Spinal cord (tissue), 10 donors: ENCODE measurements at places on chromosomes 16 and 17.
A peak's percentile ranks its signal among the peaks of the same experiment; 100 is the strongest.

DNA sequence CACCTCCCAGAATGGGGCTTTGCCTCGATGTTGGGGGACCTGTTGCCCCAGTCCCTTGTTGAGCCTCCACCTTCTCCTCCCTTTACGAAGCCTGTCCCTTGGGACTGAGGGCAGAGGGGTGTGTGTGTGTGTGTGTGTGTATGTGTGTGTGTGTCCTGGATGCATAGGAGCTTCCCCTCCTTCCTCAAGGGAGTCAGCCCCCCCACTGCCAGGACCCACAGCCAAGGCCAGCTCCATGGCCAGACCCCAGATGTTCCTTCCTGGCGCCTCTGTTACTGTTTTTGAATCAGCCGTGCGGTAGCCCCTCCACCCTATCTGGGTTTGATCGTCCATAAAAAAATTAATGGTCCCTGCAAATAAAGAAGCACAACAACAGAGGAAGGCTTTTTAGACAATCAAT, 17.7 kb upstream of the DOK4 start:
- H3K4me1 ChIP-seq = peaks cover 27% of the 10 kb centered on the region
- H3K27ac ChIP-seq = no peak overlapping the region
- H3K36me3 ChIP-seq = no peaks in the 10 kb centered on the region
- H3K4me3 ChIP-seq = no peak overlapping the region
- H3K27me3 ChIP-seq = peaks cover 4% of the 10 kb centered on the region

DNA sequence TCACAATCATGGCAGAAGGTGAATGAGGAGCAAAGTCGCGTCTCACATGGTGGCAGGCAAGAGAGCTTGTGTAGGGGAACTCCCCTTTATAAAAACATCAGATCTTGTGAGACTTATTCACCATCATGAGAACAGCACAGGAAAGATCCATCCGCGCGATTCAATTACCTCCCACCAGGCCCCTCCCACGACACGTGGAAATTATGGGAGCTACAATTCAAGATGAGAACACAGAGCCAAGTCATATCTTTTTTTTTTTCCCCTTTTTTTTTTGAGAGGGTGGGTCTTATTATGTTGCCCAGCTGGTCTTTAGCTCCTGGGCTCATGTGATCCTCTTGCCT, 60.0 kb downstream of the RPTOR start:
- peaks cover 10% of the 10 kb centered on the region for H3K4me1 ChIP-seq
- no peaks in the 10 kb centered on the region for H3K27me3 ChIP-seq
- DNase-seq = no peak

GRCh38 chr16:75379911-75380847, 53.1 kb downstream of the CFDP1 start:
- no peaks in the 10 kb centered on the region for H3K36me3 ChIP-seq
- H3K27me3 ChIP-seq = no peaks in the 10 kb centered on the region
- H3K4me1 ChIP-seq = peaks cover 8% of the 10 kb centered on the region
- H3K27ac ChIP-seq = no peak overlapping the region
- DNase-seq = no peak

GRCh38 chr16:68229431-68230175, 6.3 kb downstream of the ESRP2 start:
- peaks cover 6% of the 10 kb centered on the region for H3K27me3 ChIP-seq
- H3K4me3 ChIP-seq = no peak overlapping the region
- peaks cover 26% of the 10 kb centered on the region for H3K36me3 ChIP-seq
- DNase-seq = peak; percentile 12
- no peaks in the 10 kb centered on the region for H3K4me1 ChIP-seq

DNA sequence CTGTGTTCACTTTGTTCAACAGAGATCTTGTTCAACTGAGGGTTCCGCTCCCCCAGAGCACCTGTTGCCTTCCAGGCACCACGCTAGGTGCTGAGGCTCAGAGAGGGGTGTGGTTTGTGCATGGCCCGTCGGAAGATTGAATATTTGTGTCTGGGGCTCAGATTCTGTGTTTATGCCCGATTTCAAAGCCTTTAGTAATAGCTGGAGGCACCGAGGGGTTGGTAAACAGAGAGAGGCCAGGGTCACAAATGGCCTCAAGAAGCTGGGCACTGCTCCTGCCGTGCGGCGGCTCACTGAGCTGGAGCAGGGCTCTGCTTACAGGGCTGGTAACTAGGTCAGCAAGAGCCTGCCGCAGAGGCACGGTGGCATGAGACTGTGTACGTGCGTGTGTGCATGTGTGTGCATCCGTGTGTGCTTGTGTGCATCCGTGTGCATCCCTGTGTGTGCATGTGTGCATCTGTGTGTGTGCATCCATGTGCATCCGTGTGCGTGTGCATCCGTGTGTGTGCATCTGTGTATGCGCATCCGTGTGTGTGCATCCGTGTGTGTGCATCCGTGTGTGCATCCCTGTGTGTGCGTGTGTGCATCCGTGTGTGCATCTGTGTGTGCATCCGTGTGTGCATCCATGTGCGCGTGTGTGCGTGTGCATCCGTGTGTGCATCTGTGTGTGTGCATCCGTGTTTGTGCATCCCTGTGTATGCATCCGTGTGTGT, 5.4 kb downstream of the ITGAE start:
- H3K4me3 ChIP-seq = no peak overlapping the region
- DNase-seq = no peak
- no peaks in the 10 kb centered on the region for H3K27me3 ChIP-seq
- H3K27ac ChIP-seq = no peak overlapping the region

DNA sequence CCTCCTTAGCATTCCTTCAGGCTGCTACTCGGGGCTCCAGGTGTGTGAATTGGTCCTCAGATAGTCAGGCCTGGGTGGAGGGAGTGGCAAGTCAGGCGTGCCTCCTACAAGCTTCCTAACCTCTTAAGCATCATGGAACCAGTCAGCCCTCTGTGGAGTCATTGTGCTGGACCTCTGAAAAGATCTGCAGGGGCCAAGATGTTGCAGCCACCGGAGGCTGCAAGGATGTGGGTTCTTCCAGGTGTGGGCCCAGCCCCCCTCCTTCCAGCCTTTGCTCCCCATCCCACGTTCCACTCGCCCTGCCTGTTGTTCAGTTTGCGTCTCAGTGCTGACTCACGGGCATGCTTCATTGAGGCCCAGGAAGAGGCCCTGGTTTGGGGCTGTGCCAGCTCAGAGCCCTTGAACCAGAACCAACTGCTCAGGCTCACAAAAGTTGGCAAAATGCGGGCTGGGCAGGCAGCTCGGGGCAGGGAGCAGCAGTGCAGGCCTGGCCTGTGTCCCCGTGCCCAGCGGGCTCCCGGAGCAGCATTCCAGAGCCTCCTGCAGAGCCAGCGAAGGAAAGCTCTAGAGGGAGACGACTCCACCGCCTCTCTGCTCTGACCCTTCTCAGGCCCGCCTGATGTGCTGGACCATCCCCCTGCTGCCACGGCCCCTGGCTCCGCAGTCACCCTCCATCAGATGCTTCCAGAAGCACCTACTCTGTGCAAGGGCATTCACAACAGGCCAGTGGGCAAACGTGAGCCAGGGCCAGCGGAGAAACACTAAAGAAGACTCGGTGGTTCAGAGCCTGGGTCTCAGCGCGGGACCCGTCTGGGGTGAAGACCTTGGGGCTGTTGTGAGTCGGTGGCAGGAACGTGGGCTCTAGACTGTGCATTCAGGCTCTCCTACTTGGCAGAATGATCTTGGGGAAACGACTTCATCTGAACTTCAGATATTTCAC, 7.5 kb downstream of the LDHD start:
- peak overlapping the region; percentile 87 for H3K27ac ChIP-seq
- no peak overlapping the region for H3K4me3 ChIP-seq
- no peaks in the 10 kb centered on the region for H3K27me3 ChIP-seq
- H3K4me1 ChIP-seq = peaks cover 75% of the 10 kb centered on the region
- H3K36me3 ChIP-seq = peaks cover 65% of the 10 kb centered on the region
- no peak for DNase-seq

- no peak overlapping the region for H3K4me3 ChIP-seq
- H3K27ac ChIP-seq = no peak overlapping the region
- H3K36me3 ChIP-seq = peaks cover 31% of the 10 kb centered on the region
- no peak for DNase-seq
- no peaks in the 10 kb centered on the region for H3K4me1 ChIP-seq
- H3K27me3 ChIP-seq = no peaks in the 10 kb centered on the region
Measured at GRCh38 chr17:1898332-1898731, 68.5 kb downstream of the RPA1 start.

DNA sequence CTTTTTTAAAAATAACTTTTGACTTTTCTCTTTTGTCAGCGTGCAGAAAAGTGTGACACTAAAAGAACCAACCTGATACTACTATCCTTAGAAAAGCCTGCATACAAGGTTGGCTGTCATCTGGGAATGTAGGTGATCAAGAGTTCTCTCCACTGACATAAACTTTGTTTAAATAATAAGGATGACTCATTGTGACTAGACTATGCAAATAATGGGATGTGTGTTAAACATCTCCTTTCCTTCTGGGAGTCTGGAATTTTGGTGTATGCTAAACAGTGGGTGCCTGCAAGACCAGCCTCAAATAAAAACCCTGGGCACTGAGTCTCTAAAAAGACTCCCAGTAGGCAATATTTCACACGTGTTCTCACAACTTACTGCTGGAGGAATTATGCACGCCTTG, 373.4 kb downstream of the CNTNAP4 start:
- no peak overlapping the region for H3K4me3 ChIP-seq
- no peaks in the 10 kb centered on the region for H3K27me3 ChIP-seq
- H3K36me3 ChIP-seq = no peaks in the 10 kb centered on the region
- no peak for DNase-seq
- no peaks in the 10 kb centered on the region for H3K4me1 ChIP-seq

DNA sequence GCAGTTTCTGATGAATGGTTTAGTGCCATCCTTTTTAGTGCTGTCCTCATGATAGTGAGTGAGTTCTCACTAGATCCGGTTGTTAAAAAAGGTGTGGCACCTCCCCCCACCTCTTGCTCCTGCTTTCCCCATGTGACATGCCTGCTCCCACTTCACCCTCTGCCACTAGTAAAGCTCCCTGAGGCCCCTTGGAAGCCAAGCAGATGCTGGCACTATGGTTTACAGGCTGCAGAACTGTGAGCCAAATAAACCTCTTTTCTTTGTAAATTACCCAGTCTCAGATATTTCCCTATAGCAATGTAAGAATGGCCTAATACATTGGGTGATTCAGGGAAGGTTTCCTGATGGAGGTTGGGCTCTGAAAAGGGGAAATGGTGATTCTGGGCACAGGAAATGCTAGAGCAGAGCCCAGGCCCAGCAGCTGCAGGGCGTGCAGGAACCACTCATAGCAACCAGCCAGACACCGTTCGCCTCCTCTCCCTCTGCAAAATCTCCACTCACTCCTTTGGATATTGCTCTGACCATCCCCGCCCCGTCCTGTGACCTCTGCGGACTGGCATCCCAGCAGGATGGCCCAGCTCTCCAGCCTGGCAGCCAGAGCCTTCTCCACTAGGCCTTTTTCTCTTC, 2.6 kb upstream of the ADORA2B start:
- H3K27ac ChIP-seq = no peak overlapping the region
- H3K36me3 ChIP-seq = no peaks in the 10 kb centered on the region
- peaks cover 15% of the 10 kb centered on the region for H3K4me1 ChIP-seq

- H3K4me3 ChIP-seq = no peak overlapping the region
- no peak overlapping the region for H3K27ac ChIP-seq
- peaks cover 74% of the 10 kb centered on the region for H3K36me3 ChIP-seq
- H3K4me1 ChIP-seq = peaks cover 18% of the 10 kb centered on the region
- no peaks in the 10 kb centered on the region for H3K27me3 ChIP-seq
Measured at GRCh38 chr17:4008441-4009185, 44.4 kb upstream of the ATP2A3 start.

DNA sequence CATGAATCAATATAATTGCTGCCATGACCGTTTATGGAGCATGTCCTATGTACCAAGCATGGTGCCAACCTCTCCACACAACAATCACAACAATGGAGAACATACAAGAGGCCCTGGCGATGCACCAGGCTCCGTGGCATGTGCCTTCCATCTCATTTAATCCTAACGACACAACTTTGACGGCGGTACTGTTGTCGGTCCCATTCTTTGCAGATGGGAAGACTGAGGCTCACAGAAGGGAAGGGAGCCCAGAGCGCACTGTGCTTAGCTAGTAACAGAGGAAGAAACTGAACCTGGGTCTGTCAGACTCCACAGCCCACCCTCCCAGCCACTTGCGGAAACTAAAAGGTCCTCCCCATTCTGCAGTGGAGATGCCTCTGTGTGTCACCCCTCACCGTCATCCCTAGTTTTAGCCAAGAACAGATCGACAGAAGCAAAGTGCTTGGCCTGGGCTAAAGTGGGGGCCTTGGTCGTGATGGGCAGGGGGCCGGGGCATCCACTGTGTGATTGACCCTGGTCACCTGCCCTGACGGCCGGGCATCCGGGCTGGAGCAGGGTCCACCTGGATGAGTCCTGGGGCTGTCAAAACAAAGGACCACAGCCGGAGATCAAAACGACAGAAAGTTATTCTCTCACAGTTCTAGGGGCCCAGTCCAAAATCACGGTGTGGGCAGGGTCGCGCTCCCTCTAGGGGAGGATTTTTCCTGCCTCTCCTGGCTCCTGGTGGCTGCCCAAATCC, 183.9 kb downstream of the C16orf95 start:
- H3K4me1 ChIP-seq = peaks cover 25% of the 10 kb centered on the region
- DNase-seq = no peak
- peak overlapping the region; percentile 67 for H3K27ac ChIP-seq
- H3K36me3 ChIP-seq = no peaks in the 10 kb centered on the region

GRCh38 chr16:30621765-30622164, 11.6 kb upstream of the ZNF689 start:
- no peak for DNase-seq
- no peak overlapping the region for H3K4me3 ChIP-seq
- no peaks in the 10 kb centered on the region for H3K36me3 ChIP-seq
- no peak overlapping the region for H3K27ac ChIP-seq
- H3K27me3 ChIP-seq = no peaks in the 10 kb centered on the region
- H3K4me1 ChIP-seq = no peaks in the 10 kb centered on the region

- peaks cover 18% of the 10 kb centered on the region for H3K4me1 ChIP-seq
- H3K36me3 ChIP-seq = no peaks in the 10 kb centered on the region
- no peak overlapping the region for H3K27ac ChIP-seq
Measured at GRCh38 chr17:50661795-50662391, 27.2 kb downstream of the ABCC3 start.

GRCh38 chr16:27168790-27169189, 34.5 kb upstream of the KDM8 start:
- H3K27me3 ChIP-seq = no peaks in the 10 kb centered on the region
- no peak overlapping the region for H3K4me3 ChIP-seq
- no peak for DNase-seq

DNA sequence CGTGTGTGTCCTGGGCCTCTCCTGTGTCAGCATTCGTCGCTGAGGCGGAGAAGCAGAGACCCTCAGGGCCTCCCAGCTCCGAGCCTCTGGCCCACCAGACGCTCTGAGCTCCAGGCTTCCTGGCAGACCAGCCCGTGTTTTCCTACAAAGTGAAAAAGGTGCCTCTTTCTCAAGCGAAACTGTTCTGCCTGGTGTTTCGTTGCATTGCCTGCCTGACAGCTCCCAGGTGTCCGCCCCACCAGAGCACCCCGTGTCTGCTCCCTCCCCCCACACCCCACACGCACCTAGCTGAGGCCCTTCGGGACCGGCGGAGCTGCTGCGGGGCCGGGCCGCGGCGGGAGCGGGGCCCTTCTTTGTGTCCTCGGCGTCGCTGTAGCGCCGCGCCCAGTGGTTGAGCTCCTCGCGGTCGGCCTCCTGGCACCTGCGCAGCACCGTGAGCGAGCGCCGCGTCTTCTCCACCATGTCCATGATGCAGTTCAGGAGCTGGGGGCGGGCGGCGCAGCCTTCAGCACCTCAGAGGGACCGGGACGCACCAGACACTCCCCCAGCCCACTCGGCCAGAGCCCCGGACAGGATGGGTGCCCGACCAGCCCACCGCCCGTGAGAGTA, 14.7 kb upstream of the PABPN1L start:
- peaks cover 17% of the 10 kb centered on the region for H3K4me1 ChIP-seq
- H3K27me3 ChIP-seq = no peaks in the 10 kb centered on the region
- H3K27ac ChIP-seq = no peak overlapping the region
- DNase-seq = no peak
